ENCODE measurements at places on chromosomes 5 and 9.

- peak; percentile 90 for DNase-seq
Observed at GRCh38 chr9:2411459-2412215, 209.9 kb upstream of the VLDLR start.

DNA sequence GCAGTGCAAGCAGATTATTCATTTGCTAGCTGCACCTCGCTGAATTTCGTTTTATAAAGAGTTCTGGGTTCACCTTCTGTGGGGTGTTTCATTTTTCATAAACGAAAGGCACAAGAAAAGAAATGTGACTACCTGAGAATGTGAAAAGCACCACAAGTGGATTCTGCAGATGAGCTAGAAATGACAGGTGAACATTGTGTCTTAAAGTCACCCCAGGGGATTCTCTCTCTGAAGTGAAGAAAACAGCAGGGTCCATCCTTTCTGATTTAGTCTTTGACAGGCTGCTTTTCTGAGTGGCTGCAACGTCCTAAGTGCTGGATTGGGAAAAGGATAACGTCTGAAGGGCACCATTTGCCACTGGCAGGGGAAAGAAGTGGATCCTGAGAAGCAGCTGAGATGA, 469.3 kb downstream of the SPATA31D1 start:
- no peak for DNase-seq

- no peak for DNase-seq
Observed at GRCh38 chr5:38370358-38371100, 112.2 kb downstream of the EGFLAM start.

GRCh38 chr9:95360866-95361265, 43.4 kb upstream of the FANCC start:
- no peak for DNase-seq

- DNase-seq = peak; percentile 36
Observed at GRCh38 chr9:129183495-129184218, 5.6 kb upstream of the IER5L start.

DNA sequence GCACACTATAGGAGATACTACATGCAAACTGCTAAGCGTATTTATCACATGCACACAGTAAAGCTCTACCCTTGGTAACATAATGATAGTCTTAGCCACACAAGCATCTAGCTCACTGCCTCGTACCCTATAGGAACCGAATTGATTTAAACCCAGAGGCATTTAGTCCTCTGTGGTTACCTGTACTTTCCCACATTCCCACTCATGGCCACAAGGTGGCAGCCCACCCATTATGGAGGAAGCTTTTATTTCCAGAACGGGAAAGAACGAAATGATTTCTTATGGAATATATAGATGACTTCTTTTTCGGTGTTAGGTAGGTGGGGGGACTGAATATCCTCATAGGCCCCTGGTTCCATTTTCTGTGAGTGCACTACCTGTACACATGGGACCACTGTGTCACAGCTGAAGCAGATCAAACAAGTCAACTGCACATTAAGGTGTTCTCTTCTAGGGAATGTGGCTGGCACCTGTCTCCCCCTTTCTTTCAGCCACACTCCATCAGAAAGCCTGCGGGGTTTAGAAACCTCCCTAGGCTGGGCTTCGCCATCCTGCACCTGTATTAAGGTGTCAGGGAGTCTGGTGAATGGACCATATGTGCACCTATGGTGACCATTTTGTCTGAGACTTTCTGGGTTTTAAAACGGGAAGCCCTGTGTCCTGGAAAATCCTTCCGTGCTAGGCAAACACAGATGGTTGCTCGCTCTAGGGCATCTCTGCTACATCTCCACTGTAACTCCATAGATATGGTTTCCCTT, 313.2 kb downstream of the SLIT3 start:
- peak; percentile 59 for DNase-seq

- peak; percentile 38 for DNase-seq
Observed at GRCh38 chr5:56148453-56148971, 84.6 kb downstream of the ANKRD55 start.

GRCh38 chr5:124154714-124155113, 591.7 kb downstream of the ZNF608 start:
- DNase-seq = no peak

DNA sequence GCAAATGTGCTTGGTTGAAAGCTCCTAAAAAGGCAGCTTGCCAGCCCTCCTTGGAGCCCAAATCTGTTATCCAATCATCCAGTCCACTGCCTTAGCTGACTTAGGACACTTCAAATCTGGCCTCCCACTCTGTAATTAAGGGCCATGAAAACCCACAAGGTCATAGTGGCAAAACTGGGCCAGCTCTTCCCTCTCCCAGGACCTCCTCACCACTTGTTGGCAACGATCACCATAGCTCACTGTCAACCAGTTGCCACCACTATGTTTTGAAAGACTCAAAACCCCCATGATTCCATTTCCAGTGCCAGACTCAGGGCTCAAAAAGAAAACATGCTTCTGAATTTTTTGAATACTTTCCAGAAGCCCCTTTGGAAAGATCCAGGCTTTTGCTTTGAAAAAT, 107.5 kb downstream of the NREP start:
- no peak for DNase-seq

DNA sequence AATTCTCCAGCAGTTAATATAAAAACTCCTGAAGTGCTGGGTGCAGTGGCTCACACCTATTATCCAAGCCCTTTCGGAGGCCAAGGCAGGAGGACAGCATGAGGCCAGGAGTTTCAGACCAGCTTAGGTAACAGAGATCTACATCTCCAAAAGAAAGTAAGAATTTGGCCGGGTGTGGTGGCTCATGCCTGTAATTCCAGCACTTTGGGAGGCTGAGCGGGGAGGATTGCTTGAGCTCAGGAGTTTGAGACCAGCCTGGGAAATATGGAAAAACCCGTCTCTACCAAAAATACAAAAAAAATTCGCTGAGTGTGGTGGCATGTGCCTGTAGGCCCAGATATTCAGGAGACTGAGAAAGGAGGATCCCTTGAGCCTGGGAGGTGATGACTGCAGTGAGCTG, 6.7 kb upstream of the GPBP1 start:
- DNase-seq = no peak

GRCh38 chr9:111038331-111039230, at the start of gene LPAR1:
Gene LPAR1 (minus strand): TSS chr9:111038470. CDS start chr9:110972117, 66,353 bp downstream.
- DNase-seq = peak; percentile 60

All from iris pigment epithelial cell (primary cell).